ENCODE measurements at places on chromosomes 5 and 9.
A peak's percentile ranks its signal among the peaks of the same experiment; 100 is the strongest.

- no peak for DNase-seq
Observed at GRCh38 chr5:106720367-106720766, 950.4 kb downstream of the EFNA5 start.

DNA sequence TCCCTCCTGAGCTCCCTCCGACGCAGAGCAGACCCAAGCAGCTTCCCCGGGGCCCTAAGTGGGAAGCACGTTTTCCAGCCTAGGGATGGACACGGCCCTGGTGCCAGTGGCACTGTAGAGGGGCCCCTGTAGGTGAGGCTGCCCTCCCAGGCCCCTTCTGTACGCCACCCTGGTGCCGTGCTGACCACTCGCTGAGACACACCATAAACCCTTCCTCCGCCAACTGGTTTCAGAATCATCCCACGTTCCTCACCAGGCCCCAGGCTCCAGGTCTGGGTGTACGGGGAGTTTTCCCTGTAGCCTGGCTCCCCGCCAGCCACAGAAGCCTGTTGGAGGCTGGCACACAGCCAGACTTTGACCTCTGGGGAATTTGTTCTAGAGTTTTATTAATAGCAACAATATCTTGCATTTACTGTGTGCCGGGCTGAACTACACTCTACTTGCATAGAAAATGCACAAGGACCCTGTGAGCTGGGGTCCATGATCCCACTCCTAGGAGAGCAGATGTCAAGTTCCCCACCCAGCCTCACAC, 18.2 kb upstream of the WDR38 start:
- no peak for DNase-seq

- peak; percentile 30 for DNase-seq
Observed at GRCh38 chr5:144203750-144204596, 33.3 kb downstream of the KCTD16 start.

DNA sequence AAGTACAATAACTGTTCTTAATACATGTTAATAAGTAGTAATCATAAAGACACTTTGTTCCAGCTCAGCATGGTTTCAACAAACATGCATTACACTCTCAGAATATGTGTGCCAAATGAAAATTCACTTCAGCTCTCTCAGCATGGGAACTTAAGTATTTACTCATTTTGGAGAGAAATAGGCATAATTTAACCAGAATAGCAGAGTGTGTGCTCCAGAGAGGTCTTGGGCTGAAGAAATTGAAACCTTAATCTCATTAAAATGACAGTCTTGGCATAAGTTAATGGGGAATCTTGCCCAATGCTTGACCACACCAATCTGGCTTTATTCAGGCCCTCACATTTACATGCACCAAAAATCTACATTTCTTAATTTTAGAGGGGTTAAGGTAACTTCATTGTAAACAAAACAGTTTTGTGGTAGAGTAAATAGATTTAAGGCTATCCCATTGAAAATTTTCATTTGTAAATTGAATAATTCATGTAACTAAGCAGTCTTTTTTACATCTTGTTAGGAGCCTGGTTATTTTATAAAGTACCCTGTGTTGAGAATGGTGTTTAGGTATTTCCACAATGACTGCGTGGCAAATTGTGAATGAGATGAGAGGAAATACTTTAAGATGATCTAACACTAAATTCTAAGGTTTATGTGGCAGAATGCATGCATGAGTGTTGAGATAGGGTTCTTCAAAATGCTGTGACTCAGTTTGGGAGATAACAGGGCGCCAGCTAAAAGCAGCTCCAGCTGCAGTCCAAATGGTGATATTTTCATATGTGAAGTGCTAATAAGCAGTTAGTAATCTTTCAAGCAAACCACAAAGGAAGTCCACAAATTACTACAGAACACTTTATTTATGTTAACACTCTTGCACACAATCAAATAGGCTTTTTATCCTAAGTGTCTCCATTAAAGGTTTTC, 11.3 kb upstream of the LOX start:
- no peak for DNase-seq

- no peak for DNase-seq
Observed at GRCh38 chr9:98807814-98808195, 335 bp downstream of the GALNT12 start.

DNA sequence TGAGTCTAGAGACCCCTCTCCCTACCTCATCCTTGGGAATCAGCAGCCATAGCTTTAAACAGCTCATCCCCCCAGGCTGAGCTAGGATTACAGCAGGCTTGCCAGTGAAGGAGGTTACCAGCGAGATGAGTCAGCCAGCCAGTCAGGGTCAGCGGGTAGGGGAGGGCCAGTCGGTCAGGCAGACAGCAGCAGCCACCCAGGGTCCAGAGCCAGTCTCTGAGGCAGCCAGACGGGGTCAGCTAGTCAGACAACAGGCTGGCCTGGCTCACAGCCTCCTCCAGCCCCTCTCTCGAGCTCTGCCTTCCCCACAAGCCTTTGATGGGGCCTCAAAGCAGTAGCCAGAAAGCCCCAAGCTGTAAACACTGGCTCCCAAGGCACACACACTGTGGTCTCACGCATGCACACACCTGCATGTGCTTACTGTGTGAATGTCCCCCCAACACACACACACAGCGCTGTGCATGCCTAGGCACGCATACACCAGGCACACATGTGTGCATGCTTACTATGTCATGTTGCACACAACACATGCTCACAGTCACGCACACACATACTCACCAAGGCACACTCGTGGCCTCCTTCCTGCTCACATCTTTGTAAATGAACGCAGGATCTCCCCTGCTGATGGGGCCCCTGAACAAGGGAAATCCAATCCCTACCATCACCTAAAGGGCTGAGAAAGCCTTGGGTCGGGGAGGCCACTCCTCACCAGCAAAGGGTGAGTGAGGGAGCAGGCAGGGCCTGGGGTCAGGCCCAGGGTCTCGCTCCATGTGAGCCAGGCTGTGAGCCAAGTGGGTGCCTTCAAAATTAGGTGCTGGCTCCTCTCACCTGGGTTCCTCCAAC, 28.2 kb upstream of the CPLX2 start:
- no peak for DNase-seq

DNA sequence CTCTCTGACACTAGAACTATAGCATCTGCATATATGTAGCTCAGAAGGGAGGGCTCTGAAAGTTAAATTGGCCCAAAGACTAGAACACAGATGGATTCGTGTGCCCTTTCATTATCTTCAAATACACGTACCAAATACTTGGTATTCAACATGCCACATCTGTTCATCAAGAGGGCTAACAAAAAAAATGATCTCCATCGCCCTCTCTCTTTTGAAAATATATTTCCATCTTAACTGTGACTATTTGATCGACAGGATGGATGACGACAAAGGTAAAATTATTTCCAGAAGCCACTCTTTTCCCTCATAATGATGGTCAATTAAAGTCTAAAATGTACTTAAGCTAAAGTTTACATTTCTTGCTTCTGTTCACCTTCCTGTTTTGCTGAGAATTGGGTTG, 77.0 kb downstream of the SEMA6A start:
- no peak for DNase-seq

DNA sequence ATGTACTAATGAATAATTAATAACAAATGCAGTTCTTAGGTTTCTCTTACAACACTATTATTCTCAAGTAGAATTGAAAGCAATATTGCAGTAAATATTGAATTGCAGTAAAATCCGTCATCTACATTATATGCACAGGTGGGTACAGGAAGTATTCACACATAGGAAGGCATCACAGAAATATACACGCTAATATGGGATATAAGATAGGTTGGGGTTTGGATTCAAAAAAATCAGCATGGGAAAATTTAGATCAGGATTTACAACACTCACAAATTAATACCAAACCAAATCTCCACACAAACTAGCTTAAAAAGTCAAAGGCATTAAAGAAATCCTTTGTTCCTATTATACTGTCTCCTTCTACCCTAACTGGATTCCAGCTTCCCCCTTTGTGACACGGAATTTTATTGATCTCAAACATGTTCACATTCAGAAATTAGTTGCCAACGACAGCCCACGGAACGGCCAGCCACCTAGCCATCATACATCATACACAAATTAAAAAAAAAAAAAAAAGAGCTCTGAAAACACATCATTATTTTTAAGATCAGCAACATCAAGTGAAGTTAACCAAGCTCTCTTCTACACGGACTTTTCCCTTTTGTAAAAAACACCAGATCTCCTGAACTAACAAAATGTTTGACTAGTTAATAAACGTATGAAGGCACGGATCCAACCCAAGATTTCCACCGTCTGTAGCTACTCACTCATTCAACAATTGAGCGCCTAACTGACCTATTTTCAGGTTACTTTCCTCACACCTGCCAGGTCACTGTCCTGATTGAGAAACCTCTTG, 2.2 kb downstream of the NR6A1 start:
- no peak for DNase-seq

DNA sequence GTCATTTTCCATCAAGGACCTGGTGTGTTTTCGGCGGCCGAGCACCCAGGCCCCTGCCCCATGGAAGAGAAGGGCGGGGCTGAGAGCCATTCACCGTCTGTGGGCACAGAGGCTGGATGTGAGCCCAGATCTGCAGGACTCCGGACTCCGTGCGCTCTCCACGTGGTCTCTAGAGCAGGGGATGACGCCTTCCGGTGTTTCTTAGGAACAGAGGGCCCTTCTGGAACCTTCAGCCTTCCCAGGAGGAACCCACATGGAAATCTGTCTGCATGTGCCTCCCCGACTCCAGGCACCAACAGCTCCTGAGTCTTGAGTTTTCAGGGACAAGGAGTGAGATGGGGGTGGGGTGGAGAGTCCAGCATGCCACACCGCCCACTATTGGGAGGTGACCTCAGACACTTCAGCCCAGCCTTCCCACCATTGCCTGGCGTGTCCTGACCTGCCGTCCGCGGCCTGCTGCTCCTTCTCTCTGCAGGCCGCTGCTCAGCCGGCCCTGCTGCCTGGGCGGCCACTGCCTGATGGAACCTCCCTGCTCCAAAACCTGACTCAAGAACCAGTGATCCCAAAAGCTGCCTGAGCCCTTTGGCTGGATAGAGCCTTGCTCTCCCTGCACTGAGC, 2.4 kb upstream of the RXRA start:
- DNase-seq = no peak

DNA sequence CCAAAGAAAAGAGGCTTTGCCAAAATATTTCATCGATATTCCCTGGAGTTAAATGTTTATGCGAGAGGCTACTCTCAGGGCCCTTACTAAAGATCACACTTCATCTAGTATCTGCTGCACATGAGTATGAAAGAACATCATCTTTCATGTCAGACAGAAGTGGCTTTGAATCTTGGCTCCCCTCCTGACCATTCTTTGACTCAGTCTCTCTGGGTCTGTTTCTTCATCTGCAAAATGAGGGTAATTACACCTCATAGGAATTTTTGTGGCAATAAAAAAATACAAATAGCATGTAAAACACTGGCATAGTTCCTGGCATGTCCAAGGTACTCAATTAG, 58.1 kb downstream of the SLIT3 start:
- DNase-seq = no peak

DNA sequence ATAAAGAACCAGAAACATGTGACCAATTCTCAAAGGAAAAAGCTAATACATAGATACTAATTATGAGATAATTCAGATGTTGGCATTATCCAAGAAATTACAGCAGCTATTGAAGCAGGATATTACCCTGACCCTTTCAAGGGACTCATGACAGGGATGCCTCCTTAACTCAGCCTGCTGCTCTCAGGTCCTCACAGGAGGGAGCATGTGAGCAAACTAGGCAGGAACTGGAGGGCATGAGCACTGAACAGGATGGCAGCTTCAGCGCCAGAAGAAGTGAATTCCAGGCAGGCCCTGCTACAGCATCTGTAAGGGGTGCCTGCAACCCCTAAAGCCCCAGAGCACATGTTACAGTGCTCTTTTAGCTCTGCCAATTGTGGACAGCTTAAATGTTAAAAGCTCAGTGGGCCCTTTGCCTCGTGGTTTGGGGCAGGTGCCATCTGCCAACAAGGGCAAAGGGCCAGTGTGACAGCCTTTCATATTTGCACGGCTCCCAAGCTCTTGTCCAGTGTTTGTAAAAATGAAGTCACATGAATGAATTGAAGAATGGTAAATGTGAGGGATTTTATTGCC, 464.7 kb upstream of the COX7C start:
- no peak for DNase-seq

- DNase-seq = no peak
Observed at GRCh38 chr5:1875281-1875842, 7.4 kb downstream of the IRX4 start.

DNA sequence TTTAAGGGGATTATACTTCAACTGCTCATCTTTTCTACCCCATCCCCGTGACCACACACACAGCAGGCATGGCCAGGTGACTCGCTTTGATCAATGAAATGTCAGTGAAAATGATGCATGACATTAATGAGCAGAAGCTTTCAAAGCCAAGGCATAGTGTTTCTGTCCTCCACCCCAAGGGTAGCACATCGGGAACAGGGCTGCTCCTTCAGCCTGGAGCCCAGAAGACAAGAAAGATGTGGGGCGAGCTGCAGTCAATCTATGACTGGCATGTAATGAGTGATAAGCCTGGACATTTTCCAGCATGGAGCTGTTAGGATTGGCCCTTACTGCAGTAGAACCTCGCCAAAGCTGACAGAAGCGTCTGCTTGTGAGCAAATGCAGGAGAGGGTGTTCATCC, 122.6 kb upstream of the IRX2 start:
- DNase-seq = no peak

- DNase-seq = no peak
Observed at GRCh38 chr5:93359296-93359959, 221.6 kb downstream of the NR2F1-AS1 start.

- DNase-seq = no peak
Observed at GRCh38 chr5:73994963-73995362, 369.0 kb downstream of the ARHGEF28 start.

DNA sequence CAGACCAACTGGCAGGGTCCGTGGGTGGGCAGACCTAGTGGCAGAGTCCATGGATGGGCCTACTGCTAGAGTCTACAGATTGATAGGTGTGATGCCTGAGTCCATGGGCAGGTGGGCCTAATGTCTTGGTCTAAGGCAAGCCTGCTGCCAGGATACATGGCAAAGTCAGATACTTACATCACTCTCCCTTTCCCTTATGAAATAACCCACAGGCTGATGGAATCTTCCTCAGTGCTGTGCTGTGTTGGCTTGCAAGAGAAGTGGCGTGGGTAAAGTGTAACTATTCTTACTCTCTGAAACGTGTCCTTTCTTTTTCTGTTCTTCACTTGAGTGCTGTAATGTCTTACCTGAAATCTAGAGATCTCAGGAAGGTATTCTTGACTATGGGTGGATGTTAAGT, 67.3 kb upstream of the ADRB2 start:
- peak; percentile 79 for DNase-seq

GRCh38 chr5:112534611-112535255, 115.7 kb upstream of the EPB41L4A start:
- no peak for DNase-seq

GRCh38 chr9:86277072-86277471, 5.3 kb downstream of the ISCA1 start:
- DNase-seq = no peak

GRCh38 chr5:123856766-123857165, 344.8 kb downstream of the CSNK1G3 start:
- no peak for DNase-seq
